ENCODE measurements at places on chromosomes 12 and 14. TPM values are rescaled to one million over a fixed set of nuclear protein-coding genes. Genes with fewer than 3 reads are reported as not detected.

DNA sequence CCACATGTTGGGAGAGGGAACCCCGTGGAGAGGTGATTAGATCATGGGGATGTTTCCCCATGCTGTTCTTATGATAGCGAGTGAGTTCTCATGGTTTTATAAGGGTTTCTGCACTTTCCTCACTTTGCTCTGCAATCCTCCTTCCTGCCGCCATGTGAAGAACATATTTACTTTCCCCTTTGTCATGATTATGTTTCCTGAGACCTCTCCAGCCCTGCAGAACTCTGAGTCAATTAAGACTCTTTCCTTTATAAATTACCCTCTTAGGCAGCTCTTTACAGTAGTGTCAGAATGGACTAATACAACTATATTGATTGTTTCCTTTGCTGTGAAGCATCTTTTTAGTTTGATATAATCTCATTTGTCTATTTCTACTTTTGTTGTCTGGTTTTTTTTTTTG is 13.1 kb upstream of the RASSF9 start:
- no peaks in the 10 kb centered on the region for H3K27me3 ChIP-seq
- no peaks in the 10 kb centered on the region for H3K4me1 ChIP-seq
- H3K27ac ChIP-seq = no peak overlapping the region

DNA sequence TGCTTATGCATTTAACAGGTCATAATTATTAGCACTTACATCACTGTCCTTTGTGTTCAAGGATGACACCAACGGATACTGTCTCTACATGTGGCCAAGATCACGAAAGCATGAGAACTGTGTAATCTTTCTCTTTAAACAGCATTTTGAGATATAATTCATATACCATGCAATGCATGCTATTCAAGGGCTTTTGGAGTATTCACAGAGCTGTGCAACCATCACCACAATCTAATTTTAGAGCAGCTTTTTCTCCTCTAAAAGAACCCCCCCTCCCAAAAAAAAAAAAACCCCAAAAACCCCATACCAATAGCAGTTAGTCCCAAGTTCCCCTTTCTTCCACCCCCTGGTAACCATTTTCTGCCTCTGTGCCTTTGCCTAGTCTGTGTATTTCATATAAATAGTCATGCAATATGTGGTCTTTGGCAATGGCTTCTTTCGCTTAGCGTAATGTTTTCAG is 60.6 kb downstream of the SPRING1 start:
- H3K36me3 ChIP-seq = no peaks in the 10 kb centered on the region
- H3K4me3 ChIP-seq = no peak overlapping the region
- no peaks in the 10 kb centered on the region for H3K27me3 ChIP-seq
- H3K27ac ChIP-seq = no peak overlapping the region
- no peaks in the 10 kb centered on the region for H3K4me1 ChIP-seq
- DNase-seq = no peak

DNA sequence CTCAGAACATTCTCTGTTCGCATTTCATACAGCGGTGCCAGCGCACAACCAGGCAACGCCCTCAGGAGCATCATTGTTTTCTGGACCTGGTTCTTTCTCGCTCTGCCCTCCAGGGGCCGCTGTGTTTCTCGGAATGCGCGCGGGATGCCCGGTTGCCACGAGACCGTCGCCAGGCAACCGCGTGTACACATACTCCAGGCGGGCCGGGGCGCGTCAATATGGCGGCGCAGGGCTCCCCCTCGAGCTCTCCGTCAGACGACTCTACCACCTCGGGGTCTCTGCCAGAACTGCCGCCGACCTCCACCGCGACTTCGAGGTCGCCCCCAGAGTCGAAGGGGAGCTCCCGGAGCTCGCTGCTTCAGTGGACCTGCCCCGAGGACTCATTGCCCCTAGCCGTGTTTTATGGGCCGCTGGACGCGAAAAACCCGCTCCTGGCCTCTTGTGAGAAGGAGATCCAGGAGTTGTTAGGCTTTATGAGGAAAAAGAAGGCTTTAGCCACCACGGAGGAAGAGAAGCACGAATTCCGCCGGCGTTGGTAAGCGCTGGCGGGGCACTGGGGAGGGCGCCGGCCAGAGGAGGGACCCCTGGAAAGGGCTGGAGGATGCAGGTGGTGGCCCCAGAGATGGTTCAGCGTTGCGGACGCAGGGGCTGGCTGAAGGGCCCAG is at the start of gene CFAP54:
CFAP54 (plus strand) TSS at position 186 of the 665 bp plus-strand sequence; CDS start at position 219, 33 bp downstream.
- H3K36me3 ChIP-seq = no peaks in the 10 kb centered on the region
- H3K4me3 ChIP-seq = peak within 1 kb of the TSS; percentile 42
- no peak within 1 kb of the TSS for H3K27ac ChIP-seq
- no peaks in the 10 kb centered on the region for H3K27me3 ChIP-seq
- peak; percentile 90 for DNase-seq
- H3K4me1 ChIP-seq = no peaks in the 10 kb centered on the region

- no peaks in the 10 kb centered on the region for H3K4me1 ChIP-seq
- H3K27me3 ChIP-seq = no peaks in the 10 kb centered on the region
- H3K27ac ChIP-seq = no peak overlapping the region
- DNase-seq = no peak
- no peaks in the 10 kb centered on the region for H3K36me3 ChIP-seq
Observed at GRCh38 chr12:3622822-3623690, 129.9 kb downstream of the CRACR2A start.

GRCh38 chr14:38339696-38340095 is 83.8 kb upstream of the CLEC14A start:
- H3K4me1 ChIP-seq = no peaks in the 10 kb centered on the region
- DNase-seq = no peak
- no peak overlapping the region for H3K27ac ChIP-seq

Gene RD3L
- total RNA-seq = not detected

Gene SOCS4
- 9.7 TPM for total RNA-seq

Gene NPC2
- total RNA-seq = 625 TPM

Gene KCNK13
- 0.09 TPM for total RNA-seq

Gene FAM177A1
- 89.8 TPM for total RNA-seq

Gene EIF2B2
- 43.9 TPM for total RNA-seq

Gene PCNX4
- 49.9 TPM for total RNA-seq

All from prostate gland (tissue), 2 donors.